ENCODE measurements at places on chromosomes 13 and 19.

DNA sequence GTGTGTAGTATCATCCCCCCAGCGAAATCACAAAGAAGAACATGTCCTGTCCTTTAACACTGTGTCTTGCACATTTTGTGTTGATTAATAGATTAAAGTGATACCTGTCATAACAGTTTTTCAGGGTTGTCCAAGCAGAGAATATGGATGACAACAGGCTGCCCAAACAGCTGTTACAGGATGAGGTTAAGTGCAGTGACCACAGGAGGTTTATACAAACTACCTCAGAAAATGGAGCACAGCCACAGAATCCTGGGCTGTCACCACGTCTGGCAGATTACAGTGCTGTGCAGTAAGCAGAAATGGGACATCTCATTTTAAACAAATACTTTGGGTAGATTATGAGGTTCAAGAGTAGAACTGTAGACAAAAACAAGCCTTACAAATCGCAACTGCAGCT lies 575.6 kb downstream of the DCT start:
- DNase-seq: no peak

GRCh38 chr19:19409631-19410030 lies 4.2 kb downstream of the GATAD2A start:
- DNase-seq: no peak

- no peak for DNase-seq
Measured at GRCh38 chr13:75319254-75319653, 162.7 kb downstream of the TBC1D4 start.

- no peak for DNase-seq
Measured at GRCh38 chr19:44658069-44658733, 13.1 kb upstream of the CEACAM19 start.

GRCh38 chr13:32427852-32428580 lies at the start of gene N4BP2L1:
N4BP2L1 (minus strand) TSS chr13:32428130; CDS start chr13:32428082, 48 bp downstream.
- peak; percentile 45 for DNase-seq

- no peak for DNase-seq
Measured at GRCh38 chr13:73833325-73834070, 300.7 kb downstream of the KLF12 start.
